Iris pigment epithelial cell (primary cell): ENCODE measurements at places on chromosomes 5 and 9.

DNA sequence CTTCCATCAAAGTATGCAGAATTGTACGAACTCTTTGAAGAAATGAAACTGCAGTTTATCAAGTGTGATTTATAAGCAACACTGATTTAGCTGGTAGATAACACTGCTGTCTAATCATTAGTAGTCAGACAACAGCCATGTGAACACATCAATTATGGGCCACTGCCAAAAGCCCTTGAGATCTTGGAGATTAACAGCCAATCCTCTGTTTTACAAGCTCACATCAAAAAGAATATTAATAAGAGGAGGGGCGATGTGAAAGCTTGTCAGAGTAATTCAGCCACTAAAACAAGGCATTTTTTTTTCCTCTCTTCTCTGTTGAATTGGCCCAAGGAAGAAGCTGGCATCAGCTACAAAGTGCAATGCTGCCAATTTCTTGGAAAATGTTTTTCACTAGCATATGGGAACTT lies 28.1 kb downstream of the ZNF608 start:
- DNase-seq, result no peak

- DNase-seq, result peak; percentile 12
Observed at GRCh38 chr5:166979307-166979895, 1312.0 kb upstream of the WWC1 start.

- DNase-seq, result peak; percentile 40
Observed at GRCh38 chr9:126514037-126514821, 99.5 kb upstream of the LMX1B start.

DNA sequence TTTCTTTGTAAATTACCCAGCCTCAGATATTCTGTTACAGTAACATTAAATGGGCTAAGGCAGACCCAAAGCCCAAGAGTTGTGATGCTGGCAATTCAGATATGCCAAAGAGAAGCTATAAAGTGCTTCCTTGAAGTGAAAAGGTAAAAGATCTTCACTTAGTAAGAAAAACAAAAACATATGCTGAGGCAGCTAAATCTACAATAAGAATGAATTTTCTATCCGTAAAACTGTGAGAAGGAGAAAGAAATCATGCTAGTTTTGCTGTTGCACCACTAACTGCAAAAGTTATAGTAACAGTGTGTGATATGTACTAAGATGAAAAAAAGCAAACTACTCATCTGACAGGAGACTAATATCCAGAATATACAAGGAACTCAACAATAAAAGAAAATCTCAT lies 39.9 kb downstream of the FAM114A2 start:
- DNase-seq, result no peak

DNA sequence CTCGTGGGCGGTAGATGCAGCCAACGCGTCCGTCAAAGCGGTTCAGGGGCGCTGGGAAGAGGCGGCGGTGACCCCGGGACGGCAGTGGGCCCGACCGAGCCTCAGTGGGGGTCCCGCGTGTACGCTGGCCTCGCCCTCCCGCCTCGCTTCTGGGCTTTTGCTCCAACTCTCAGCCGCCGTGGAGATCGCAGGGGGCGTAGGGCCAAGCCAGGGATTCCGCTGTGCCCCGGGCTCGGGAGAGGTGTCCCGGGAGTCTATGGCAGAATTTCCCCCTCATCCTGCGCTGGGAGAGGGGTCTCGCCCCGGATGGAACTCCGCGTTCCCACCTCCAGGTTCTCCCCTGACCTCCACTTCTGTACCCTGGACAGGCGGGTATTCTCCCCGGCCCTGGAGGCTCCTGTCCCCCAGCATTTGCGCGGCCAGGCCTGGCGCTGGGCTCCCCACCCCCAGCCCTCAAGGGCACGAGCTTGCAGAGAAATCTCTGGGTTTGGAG lies 131.9 kb downstream of the MRPL36 start:
- no peak for DNase-seq

GRCh38 chr5:16776611-16777251 lies 159.4 kb downstream of the MYO10 start:
- DNase-seq, result peak; percentile 33

GRCh38 chr5:160618286-160618685 lies 196.6 kb downstream of the PTTG1 start:
- DNase-seq, result no peak
